ENCODE measurements at places on chromosomes 6 and 20.
A peak's percentile ranks its signal among the peaks of the same experiment; 100 is the strongest.

DNA sequence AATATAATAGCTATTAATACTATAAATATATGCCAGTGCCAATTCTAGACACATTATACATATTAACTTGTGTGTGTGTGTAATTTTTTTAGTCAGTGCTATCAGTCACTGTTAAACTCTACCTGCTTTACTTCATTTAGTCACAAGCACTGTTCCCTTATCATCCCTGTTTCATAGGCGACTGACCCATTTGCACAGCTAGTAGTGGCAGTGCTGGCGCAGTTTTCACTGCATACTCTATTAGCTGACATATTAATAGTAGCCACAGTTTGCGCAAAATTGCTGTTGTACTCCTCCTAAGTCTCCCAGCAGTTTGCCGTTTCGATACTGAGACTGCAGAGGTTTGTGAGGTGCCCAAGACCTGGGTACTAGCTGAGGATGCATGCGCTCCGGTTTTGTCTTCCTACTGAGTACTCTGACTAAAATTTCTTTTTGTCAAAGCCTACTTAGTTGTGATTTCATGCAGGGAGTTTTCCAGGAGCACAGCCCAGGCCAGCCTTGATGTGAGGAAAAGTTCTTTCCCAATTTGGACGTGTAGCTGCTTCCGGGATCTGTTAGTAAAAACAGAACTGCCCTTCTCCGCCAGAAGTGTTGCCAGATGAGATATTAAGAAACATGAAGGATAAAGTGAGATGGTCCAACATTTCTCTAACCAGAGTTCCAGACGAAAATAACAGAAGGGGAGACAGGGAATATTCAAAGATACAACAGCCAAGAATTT is 5.6 kb downstream of the BAG2 start:
- DNase-seq = no peak

DNA sequence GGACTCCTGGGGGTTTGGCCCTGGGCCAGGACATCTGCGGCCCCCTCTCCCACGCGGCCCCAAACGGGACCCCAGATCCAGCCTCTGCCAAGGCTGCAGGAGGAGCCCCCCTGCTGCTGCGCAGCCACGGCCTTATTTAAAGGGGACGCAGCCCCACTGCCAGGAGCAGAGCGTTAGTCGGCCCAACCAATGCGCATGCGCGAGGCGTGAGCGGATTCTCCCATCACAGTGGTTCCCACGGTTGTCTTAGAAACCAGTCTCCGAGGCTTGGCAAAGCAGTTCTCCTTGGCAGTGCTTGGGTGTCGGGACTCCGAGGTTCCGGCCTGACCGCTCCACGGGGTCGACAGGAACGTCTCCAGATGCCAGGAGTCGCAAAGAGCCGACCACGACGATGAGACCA is 288.3 kb upstream of the ZNF337 start:
- peak; percentile 63 for DNase-seq

DNA sequence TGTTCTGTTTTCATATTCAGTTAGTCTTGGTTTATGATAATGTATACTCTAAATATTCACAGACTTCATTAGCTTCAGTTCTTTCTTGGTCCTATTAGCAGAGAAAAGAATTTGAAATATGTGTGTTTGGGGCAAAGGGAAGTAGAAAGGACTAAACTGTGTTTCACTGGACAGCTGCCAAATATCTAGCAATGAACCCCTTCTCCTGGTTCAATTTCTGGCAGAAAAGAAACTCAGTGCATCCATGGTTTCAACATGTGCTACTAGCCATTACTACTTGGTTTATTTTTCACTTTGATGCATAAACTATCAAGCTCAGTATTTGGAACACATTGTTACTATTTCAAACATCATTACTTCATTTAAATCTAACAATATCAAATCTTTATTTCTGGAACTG is 43.6 kb downstream of the FBXL4 start:
- no peak for DNase-seq

DNA sequence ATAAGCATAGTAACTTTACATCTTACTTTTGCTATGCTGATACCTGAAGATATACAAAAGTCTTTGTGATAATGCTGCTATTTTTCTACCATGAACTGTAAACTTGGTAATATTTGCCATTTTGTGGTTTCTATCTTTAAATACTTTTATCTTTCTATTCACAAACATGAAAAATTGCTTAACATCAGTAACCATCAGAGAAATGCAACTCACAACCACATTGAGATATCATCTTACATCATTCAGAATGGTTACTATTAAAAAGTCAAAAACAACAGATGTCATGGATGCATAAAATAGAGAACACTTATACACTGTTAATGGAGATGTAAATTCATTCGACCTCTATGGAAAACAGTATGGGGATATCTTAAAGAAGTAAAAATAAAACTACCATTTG is 112.0 kb downstream of the TRDN start:
- no peak for DNase-seq

DNA sequence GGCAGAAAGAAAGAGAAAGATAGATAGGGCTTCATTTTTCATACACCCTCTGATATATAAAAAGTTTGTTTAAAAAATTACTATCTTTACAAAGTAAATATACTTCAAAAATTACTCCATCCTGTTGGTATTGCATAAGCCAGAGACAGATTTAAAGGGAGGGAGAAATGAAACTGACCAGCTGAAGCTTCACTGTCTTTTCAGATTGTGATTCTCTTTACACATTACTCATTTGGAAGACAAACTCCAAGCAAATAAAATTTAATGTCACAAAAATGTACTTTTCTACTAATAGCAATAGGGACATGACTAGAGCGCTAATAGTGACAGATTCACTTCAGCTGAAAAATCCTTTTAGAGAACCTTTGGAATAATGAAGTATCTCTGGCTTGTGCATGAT is 38.6 kb upstream of the MARCKS start:
- DNase-seq = no peak

GRCh38 chr20:48826069-48826468 is 1.7 kb downstream of the PREX1 start:
- DNase-seq = no peak

DNA sequence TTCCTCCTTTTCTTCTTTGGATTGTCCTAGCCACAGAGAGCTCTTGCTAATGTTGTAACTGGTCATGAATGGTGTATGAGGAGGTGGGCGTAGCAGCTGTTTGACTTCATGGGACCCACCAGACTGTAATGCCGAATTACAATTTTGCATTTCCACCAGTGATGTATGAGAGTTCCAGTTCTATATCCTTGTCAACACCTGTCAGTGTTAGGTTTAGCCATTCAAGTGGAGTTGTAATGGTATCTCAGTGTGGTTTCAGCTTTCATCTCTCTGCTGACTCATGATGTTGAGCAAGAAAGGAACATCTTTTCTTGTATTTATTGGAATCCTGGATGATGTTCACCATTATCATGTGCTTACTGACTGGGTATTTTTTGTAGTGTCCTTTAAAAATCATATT is 5.1 kb downstream of the IGF2R start:
- no peak for DNase-seq

Data from stimulated activated CD4-positive, alpha-beta T cell treated with anti-CD3 and anti-CD28 coated beads, Interleukin-15, amount 100 ng/mL, for 24 hours (primary cell).